Stimulated activated CD8-positive, alpha-beta memory T cell treated with anti-CD3 and anti-CD28 coated beads, Interleukin-15, amount 100 ng/mL, for 48 hours (primary cell): ENCODE measurements at places on chromosomes 3 and 15.
A peak's percentile ranks its signal among the peaks of the same experiment; 100 is the strongest.

- no peak for DNase-seq
Measured at GRCh38 chr3:45123581-45124269, 22.5 kb downstream of the CDCP1 start.

GRCh38 chr3:47891613-47892005 lies 88.7 kb downstream of the DHX30 start:
- no peak for DNase-seq

- DNase-seq: no peak
Measured at GRCh38 chr3:11499144-11499543, 144.6 kb downstream of the VGLL4 start.

GRCh38 chr3:183393625-183394024 lies 34.8 kb downstream of the MCF2L2 start:
- no peak for DNase-seq

- no peak for DNase-seq
Measured at GRCh38 chr3:15683253-15683652, 81.7 kb downstream of the BTD start.

DNA sequence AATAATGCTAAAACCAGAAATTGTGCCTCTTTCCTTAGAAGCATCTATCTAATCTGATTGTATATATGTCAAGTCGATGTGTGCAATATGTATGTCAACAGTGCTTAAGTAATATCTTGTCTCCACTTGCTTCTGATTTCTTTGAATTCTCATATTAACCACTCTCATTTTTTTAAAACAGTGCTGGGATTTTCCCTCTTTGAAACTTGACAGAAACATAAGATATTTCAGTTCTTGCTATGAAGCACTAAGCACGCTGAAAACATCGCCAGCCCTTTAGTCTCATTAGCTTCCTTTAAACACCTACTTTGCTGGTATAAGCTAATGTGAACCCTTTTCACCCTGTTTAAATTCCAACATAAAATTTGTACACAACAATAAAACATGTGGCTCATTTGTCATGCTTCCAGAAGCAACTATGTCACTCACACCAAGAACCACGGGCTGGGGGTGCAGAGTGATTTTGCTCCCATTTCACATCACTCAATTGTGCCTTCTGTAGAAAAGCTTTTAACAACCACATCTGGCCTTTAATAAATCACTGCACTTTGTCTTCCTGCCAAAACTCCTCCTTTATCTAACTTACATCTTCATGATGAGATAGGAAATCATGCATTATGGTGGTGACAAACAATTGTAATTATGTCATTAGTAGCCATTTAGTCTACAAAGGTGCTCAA lies 185.2 kb downstream of the FOXP1 start:
- peak; percentile 19 for DNase-seq

GRCh38 chr3:100900671-100901335 lies 92.4 kb downstream of the ABI3BP start:
- no peak for DNase-seq

DNA sequence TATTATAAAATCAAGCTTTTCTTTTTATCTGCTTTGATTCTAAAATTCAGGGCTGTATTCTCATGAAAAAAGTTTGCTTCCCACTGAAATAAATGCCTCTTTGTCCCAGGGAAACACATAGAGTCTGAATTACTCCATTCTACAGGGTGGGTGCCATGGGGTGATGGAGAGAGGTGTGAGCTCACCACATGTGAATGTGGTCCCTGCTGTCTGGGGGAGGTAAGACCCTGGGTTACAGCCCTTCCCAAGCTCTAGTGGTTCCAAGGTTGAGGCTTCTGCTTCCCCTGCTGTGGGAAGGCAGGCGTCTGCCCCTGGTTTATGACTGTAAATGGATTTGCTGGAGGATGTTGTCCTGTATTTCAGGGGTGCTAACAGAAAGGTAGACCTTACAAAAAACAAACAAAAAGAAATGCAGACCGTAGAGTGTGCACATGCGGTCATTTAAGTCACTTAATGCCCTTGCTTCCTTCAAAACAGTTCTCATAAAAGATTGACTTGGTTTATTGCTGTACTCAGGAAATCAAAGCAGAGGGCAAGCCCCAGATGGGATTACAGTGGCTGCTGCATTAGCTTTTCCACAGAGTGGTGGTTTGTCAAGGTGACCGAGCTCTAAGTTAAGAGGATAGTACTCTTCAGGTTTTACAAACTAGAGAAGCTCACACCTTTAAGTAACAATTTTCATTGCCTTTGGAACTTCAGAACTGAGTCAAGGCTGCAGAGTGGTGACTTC lies 49.2 kb downstream of the CTDSPL start:
- no peak for DNase-seq

GRCh38 chr15:48800811-48801455 lies 9.9 kb downstream of the CEP152 start:
- DNase-seq: no peak

- DNase-seq: no peak
Measured at GRCh38 chr15:56672721-56673120, 60.6 kb downstream of the ZNF280D start.

DNA sequence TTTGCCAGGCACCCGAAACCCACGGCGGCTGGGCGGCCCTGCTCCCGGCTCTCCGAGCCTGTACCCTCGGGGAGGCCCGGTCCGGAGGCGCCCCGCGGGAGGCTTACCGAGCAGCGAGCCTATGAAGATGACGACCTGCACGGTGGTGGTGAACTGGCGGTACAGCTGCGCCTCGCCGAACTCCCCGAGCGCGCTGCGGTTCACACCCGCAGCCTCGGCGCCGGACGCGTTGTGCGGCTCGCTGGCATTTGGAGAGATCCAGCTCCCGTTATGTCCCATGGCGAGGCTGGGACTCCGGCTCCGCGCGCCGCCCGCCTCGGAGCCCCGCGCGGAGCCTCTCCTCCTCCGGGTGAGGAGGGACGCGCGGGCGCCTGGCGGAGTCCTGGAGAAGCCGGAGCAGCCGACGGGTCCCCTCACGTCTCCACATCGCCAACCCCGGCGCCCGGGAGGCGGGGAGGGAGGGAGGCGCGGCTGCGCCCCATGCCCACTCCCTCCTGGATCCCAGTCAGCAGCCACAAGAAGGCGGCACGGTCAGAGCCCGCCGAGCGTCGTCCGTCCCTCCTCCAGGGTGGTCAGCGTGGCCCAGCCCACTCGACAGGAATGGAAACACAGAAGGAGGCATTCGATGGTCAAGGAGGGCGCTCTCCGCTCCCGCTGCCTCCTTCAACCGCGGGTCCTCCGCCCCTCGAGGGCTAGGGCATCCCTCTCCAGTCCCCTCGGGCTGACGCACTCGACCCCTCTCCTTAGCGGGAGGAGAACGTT lies at the start of gene GPR176:
Gene GPR176 (minus strand): TSS at position 519 of the 762 bp plus-strand sequence. CDS start 240 bp downstream, at position 279.
- DNase-seq: no peak

DNA sequence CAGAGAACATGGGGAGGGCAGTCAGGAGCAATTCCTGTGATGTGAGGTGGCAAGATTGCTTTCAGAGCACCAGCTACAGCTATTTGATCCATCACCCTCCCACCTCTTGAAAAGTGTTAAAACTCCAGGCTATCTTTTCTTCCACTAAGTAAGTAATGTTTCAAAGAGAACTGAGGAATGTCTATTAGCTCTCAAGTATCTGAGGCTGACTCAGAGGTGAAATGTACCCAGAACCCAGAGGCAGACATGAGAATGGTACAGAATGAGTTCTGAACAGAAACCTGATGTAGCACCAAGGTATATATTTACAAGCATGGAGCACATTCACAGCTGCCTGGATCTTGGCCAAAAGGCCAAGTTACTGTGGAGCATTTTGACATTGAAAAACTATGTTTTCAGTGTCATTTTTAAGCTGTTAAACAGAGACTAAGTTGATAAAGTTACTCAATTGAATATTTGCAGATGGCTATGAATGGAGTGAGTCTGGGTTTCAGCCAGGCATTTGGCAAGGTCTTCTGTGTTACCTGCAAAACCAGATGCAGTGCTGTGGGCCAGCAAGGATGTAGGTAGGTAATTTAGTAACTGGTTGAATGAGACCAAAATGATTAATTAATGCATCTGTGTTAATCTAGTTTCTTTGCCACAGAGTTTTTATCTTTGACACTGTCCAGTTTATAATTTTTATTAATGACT lies 227.7 kb upstream of the CD96 start:
- DNase-seq: no peak

DNA sequence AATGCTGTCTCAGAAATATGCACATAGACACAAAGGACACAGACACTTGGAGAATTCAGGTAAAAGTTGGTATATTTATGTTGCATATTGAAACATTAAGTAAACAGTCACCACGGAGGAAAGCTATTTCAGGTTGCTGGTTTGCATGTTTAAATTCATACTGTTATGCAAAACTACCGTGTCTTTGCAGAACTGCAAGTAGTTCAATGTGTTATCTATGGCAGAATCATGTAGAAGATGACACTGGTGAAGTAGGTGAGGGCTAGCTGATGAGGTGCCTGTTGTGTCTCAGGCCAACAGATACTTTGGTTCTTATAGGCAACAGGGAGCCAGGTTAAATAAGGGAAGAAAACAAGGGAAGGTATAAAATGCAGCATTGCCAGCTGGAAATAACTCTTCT lies 511.3 kb downstream of the DIPK2A start:
- no peak for DNase-seq

DNA sequence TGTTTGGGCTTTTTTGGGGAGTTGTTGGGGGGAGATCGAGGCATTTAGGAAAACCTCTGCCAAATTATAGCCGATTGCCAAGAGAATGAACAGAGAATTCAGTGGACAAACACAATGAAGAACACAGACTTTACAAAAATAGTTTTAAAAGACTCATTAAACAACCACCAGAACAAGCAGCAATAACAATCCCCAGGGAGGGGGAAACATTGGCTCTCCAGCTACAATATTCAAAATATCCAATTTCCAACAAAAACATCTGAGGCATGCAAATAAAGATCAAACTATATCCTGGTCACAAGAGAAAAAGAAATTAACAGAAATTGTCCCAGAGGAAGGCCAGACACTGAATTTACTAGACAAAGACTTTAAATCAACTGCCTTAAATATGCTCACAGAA lies 24.5 kb upstream of the ANKRD28 start:
- DNase-seq: no peak

GRCh38 chr3:77149382-77149781 lies 109.5 kb downstream of the ROBO2 start:
- DNase-seq: no peak

- no peak for DNase-seq
Measured at GRCh38 chr3:149830902-149831301, 17.9 kb downstream of the RNF13 start.

DNA sequence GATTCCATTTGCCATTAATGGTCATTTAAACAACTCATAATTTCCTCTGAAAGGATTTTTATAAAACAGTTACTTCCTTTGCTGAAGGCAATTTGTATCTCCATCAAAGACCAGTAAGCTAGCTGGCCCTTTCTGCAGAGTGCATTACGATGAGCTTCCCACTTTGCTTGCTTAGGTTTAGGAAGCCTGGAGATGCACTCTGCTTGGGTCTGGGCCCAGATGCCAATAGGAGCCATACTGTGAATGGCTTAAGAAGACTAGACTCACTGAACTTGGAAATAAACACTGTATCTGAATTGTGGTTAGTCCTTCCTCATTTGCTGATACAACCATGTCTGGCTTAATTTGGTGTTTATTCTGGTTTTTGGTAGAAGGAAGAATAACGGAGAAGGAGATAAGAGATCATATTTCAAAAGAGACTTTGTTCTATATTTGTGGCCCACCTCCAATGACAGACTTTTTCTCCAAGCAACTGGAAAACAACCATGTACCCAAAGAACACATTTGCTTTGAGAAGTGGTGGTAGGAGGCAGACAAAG lies 38.1 kb downstream of the OXNAD1 start:
- no peak for DNase-seq

DNA sequence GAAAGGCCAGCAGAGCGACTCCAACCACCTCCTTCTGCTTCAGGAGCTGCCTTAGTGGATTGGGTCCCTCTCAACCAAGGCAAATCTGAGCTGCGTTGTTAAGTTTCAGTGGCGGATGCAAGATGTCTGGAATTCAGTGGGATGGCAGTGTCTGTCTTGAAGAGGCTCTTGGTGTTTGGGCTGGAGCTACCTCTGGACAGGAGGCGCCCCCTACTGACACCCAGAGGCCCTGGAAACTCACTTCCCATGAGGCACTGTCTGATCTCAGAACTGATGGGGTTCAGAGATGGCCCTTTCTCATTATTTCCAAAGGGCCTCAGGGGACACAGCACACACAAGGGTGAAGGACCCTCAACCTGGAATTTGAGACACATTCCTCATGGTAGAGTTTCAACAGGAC lies 6.0 kb upstream of the SLC28A1 start:
- DNase-seq: peak; percentile 28

DNA sequence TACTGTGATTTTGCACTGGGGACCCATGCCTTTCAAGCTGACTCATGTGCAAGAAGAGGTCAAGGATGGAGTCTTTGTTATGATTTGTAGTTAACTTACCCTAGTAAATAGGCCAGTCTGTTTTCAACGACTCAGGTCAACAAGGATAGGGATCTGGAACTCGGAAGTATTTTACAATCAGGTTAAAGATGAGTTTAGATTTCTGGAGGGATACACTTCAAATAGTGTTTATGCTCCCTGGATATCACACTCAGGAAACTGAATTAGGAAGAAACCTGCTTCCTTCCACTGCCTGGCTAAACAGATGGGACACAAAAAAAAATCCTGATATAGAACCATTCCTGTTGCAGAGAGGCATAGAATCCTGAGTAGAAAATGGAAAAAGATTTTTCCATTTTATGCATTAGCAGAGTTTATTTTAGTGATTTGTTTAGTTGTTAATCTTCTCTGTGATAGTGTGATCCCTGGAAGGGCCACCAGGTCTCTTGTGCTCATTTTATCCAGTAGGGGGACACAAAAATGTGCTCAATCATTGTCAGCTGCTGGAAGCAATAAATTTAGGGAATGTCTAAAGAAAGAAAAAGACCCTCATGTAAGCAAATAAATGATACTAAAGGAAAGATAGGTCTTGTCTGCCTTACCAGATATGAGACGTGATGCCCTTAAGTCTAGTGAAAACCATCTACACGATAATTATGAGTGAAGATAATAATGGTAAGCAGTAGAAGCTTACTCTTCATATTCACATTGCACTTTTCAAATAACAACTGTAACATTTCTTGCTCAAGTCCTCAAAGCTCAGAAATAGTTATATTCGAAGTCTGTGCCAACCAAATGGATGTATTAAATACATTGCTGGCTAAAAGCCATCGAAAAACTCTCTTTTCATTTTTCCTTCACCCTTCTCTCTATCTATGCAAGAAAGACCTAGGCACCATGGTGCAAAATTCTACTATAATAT lies 452.1 kb upstream of the KCNMB2 start:
- DNase-seq: no peak

DNA sequence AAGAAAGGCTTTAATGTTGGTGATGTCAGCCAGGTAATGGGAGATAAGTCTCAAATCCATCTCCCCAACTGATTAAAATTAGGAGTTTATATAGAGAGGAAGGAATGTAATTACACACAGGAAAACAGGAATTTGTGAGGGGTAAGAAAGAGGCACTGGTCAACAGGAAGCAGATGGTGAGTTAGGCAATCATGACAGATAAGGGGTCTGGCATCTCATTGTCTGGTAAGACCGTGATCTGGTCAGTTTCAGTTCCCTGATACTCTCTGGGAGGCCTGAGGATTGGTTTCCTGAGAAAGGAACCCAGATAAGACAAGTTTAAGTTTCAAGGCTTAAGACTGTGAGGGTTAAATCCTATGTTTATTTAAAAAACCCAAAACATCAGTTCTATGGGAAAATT lies 414.7 kb upstream of the ARRDC4 start:
- DNase-seq: no peak
